NCI-H446 treated with DMSO at 0.1 percent for 48 hours (cell line): ENCODE measurements at places on chromosomes 2 and 18.

DNA sequence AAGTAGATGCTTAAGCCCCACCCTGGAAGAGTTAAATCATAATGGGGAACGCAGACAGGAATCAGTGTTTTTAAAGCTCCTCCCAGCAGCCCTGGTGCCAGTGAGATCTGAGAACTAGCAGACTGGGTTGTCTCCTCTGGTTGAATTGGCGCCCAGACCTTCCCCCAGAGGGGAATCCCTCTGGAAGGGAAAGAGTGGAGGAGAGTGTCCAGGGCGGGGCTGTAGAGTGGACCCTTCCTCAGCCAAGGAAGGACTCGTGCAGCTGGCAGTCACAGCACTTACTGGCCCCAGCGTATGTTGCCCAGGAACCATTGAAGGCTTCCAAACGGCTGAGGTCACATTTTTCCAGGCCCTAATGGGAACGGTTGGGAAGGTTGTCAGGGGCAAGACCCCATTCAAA lies 62.5 kb downstream of the TGOLN2 start:
- no peak for DNase-seq

- DNase-seq = no peak
Measured at GRCh38 chr18:64717026-64717425, 568.1 kb upstream of the LINC00305 start.

DNA sequence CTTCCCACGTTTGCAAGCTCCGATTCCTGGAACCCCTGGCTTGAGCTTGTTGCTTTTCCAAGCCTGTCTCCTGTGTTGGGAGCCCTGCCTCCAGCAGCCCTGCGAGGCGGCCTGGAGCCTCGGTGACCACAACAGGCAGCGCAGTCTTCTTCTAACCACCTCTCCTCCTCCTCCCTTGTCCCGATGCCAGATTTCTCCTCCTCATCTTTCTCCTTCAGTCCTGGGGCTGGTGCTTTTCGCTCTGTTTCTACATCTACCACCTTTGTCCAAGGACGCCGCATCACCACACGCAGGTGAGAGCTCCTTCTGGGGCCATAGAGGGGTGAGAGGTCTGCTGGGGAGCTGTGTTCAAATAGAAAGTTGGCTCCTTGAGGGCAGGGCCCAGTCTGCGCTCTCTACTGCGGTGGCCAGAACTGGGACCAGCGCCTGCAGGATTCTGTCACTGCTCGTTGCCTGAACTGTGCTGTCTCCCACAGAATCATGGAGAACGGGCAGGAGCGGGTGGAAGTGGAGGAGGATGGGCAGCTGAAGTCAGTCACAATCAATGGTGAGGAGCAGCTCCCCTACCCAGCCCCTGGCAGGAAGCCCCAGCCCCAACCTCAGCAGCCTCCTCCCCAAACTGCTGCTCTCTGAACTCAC lies 3.9 kb downstream of the DNAJB2 start:
- DNase-seq = no peak

- no peak for DNase-seq
Measured at GRCh38 chr2:230085201-230085600, 16.5 kb upstream of the SLC16A14 start.

- no peak for DNase-seq
Measured at GRCh38 chr2:74074487-74074886, 73.2 kb downstream of the BOLA3 start.

DNA sequence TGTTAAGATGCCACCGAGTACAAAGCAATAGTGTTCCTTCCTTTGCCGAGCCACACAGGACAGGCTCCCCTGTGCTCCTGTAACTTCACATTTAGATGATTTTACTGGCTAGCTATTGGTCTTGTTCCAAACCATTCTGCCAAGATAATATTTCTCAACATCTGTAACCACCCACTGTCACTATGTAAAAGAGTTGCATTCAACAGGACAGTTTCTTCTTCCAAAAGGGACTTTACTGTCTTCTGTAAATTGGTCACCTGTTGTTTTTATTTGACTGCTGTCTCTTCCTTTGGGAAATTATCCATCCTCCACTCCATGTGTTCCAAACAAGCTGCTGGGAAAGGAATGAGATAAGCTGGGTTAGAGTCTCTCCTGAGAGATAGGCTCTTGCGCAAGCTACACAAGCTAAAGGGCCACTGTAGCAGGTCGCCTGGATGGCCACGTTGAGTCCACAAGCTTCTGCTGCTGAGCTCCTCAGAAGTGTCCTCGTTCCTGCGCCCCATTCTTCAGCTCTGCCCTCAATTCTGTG lies 14.4 kb upstream of the BZW1 start:
- DNase-seq = no peak

- DNase-seq = no peak
Measured at GRCh38 chr2:106094131-106094841, 99.8 kb downstream of the UXS1 start.

DNA sequence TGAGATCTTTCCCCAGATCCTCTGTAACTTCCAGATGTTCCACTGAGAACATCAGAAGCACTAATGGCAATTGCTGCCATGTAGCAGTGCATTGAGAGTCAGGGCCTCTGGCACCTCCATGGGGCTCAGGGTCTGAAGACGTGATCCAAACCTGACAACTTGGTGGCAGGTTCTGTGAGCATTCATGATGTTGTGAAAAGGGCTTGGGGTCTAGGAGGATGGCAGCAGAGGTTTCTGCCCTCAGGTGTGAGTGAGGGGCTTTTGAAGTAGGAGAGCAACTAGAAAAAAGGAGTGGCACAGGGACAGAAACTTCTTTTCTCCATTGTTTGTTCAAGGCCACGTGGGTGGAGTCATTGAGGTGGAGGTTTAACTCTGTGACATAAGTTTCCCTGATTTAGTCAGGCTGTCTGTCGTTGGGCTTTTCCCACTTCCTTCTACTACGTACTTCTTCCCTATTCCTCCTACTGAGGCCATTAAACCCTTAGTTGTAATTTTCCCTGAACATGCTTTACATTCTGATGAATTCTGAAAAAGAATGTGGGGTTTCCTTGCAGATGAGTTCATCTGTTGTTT lies 13.1 kb downstream of the CFLAR start:
- DNase-seq = no peak

DNA sequence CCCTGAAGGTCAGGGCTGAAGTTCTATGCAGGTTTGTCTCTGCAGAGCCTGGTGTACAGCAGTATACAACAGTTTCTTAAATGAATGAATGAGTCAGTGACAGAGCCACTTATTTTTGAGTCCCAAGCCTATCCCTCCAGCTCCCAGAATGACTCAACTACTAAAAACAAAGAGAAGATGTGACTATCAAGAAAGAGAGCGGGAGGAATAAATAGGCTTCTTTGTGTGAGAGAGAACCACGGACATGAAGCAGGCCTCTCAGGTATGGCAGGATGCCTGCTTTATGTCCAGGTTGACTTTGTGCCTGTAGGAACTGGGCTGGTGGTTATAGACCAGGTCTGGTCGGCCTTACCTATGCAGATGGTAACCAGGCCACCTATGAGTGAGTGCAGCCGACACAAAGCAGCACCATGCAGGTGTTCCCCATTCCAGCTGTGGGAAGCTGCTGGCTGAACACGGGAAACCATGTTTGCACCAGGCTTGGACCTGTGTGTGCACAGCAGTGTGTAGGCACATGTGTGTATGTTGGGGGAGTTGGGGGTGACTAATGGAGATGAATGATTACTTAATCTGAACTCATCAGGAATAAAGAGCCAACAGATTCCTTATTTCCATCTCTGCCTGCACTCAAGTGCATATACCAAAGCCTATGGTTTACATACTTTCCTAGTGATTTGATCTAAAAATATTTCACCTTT lies 171.0 kb downstream of the OSR1 start:
- DNase-seq = no peak

DNA sequence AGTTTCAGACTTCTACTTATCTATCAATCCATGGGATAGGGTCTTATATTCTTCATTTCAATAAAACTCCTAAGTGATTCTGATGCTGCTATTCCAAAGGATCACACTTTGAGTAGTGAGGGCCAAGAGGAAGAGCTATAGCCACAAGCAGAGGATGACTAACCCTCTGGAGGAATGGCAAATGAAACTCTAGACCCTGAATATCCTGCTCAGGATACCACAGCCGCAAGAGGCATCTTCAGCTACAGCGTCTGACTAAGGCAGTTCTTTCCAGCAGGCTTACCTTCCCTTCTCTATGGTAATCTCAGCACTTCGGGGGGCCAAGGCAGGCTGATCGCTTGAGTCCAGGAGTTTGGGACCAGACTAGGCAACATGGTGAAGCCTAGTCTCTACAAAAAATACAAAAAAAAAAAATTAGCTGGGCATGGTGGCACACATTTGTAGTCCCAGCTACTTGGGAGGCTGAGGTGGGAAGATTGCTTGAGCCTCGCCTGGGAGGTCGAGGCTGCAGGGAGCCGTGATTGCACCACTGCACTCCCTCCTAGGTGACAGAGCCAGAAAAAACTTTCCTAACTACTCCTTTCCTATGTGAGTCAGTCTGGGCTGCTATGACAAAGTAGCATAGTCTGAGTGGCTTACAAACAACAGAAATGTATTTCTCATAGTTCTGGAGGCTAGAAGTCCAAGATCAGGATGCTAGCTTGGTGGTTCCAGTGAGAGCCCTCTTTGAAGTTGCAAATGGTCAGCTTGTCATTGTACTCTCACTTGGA lies 371.9 kb downstream of the IRS1 start:
- no peak for DNase-seq

DNA sequence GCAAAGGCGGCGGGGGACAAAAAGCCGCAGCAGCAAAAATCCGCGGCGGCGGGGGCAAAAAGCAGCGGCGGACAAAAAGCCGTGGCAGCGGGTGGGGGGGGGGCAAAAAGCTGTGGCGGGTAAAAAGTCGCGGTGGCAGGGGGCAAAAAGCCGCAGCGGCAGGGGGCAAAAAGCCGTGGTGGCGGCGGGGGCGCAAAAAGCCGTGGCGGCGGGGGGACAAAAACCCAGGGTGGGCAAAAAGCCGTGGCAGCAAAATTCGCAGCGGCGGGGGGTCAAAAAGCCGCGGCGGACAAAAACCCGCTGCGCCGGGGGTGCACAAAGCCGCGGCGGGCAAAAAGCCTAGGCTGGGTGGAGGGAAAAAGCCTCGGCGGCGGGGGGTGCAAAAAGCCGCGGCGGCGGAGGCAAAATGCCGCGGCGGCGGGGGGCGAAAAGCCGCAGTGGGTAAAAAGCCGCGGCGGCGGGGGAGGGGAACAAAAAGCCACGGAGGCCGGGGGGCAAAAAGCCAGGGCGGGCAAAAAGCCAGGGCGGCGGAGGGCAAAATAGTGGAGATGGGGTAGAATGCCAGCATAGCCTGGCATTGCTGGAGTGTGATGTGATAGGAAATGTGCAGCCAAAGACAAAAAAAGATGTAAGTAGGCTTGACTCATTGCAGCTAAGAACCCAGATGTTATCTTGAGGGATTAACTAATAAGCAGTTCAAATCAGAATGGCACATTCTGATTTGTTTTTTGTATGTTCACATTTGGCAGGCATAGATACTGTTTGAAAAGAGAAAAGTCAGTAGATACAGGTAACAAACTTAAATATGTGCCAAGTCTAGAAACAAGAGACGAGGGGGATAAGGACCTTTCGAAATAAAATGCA lies 1076.3 kb downstream of the RPIA start:
- DNase-seq = no peak

GRCh38 chr2:95356821-95357700 lies 45.4 kb upstream of the FAHD2A start:
- no peak for DNase-seq

GRCh38 chr2:70987386-70987785 lies 7.3 kb downstream of the TEX261 start:
- no peak for DNase-seq

- DNase-seq = no peak
Measured at GRCh38 chr18:60892441-60892840, 440.8 kb upstream of the CDH20 start.

GRCh38 chr2:240165034-240165433 lies 24.6 kb upstream of the OTOS start:
- DNase-seq = no peak

DNA sequence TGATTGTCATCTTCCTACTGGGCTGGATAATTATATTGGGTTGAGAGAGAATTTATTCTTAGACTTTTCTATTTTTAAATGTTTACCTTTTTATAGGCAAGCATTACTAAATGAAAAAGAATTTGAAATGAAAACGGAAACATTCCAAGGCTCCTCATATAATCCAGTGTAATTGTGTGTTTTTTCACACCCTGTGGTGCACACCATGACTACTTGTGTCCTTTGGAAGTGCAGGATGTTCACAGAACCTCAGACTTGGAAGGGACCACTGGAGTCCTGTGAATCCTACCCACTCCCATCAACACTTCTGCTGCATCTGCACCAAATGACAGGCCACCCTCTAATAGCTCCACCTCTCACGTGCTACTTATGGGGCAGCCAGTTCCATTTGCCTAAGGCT lies 48.0 kb downstream of the NAT8 start:
- DNase-seq = no peak

DNA sequence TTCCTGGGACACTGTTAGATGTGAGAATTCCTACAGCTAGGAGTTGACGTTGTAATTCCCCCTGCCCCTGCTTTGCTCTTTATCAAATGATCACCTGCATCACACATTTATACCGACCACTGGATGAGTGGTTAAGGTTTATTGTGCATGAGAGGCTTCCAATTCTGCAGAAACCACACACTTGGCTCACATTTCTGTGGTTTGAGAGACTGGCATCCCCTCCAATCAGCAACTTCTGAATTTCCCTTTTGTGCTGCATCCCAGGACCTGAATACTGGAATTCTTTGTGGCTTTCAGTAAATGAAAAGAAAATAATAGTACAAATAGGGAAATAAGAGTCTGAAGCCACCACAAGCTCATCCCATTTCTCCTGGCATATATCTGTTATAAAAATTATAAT lies 628.7 kb upstream of the PIK3C3 start:
- DNase-seq = no peak

- DNase-seq = no peak
Measured at GRCh38 chr18:63258749-63259566, 60.6 kb downstream of the BCL2 start.

- no peak for DNase-seq
Measured at GRCh38 chr2:133598769-133599168, 30.5 kb upstream of the NCKAP5 start.

DNA sequence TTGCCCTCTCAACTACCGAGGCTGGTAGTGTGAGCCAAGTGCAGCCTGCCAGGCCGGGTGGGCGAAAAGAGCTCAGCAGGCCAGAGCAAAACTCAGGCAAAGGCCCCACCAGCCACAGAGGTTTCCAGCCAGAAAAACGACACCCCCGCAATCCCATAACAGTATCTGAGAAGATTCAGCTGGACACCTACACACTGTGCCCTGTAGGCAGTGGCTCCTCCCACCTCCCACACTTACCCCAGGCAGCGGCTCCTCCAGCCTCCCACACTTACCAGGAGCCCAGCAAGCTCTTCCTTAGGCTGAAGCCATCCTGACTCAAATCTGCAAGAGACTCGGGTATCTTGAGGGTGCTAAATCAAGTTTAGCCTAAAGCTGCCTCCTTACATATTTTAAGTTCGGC lies 15.6 kb upstream of the TMEM18 start:
- no peak for DNase-seq

DNA sequence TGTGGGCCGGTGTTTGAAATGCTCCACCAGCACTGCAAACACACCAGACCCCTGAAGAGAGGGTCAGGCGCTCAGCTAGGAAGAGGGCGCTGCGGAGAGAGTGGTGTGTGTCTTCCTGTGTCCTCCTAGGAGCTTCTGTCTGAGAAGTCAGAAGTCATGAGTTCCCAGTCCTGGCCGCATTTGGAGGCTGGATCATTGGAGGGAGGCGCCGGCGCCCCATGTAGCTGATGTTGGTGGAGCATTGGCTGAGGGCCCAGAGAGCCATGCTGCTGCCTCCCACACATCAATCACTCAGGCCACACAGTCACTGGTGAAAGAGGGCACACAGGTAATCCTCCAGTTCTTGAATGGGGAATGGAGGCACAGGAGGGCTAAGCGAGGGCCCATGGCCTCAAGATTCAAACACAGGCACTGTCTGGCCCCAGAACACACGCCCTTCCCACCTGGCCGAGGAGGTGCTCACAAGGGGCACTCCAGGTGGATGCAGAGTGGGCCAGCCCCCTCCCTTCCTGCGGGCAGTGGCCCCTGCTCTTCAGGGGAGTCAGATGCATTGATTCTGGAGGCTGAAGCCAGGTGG lies 66.3 kb downstream of the RRM2 start:
- DNase-seq = no peak
